ENCODE measurements at places on chromosomes 16 and 17.
A peak's percentile ranks its signal among the peaks of the same experiment; 100 is the strongest.

DNA sequence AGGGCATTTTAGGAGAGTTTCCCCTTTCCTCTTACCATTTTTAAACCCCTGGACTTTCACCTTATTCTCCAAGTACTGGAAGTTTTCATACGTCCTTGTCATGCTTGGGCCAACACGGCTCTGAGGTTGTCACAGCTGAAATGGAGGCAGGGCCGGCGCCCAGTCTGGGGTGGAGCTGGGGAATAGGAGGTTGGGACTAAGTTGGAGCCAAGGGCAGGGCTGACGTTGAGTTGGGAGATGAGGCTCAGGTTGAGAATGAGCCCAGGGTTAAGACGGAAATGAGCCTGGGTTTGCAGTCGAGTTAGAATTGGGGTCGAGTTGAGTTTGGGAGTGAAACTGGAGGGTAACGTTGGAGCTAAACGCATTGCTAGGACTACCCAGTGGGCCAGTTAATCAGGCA lies 1.3 kb downstream of the CLEC10A start:
- DNase-seq = no peak

GRCh38 chr17:63338272-63338671 lies 107.8 kb downstream of the CYB561 start:
- DNase-seq = peak; percentile 10

DNA sequence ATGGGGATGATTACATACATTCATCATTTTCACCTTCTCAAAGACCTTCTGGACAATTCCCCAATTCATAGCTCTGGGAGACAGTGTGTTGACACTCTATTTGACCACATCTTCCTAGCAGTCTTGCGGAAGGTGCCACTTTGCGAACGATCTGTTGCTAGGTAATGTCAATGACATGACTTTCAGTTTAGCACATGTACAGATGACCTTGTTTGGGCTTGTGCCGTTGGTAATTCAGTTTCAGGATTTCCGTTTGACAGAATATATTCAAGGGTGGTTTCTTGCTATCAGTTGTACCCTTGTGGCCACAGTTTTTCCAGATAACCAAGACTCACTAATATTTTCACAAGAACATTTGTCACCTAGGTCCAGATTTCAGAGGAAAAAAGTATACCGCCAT lies 478.2 kb downstream of the WWOX start:
- no peak for DNase-seq

DNA sequence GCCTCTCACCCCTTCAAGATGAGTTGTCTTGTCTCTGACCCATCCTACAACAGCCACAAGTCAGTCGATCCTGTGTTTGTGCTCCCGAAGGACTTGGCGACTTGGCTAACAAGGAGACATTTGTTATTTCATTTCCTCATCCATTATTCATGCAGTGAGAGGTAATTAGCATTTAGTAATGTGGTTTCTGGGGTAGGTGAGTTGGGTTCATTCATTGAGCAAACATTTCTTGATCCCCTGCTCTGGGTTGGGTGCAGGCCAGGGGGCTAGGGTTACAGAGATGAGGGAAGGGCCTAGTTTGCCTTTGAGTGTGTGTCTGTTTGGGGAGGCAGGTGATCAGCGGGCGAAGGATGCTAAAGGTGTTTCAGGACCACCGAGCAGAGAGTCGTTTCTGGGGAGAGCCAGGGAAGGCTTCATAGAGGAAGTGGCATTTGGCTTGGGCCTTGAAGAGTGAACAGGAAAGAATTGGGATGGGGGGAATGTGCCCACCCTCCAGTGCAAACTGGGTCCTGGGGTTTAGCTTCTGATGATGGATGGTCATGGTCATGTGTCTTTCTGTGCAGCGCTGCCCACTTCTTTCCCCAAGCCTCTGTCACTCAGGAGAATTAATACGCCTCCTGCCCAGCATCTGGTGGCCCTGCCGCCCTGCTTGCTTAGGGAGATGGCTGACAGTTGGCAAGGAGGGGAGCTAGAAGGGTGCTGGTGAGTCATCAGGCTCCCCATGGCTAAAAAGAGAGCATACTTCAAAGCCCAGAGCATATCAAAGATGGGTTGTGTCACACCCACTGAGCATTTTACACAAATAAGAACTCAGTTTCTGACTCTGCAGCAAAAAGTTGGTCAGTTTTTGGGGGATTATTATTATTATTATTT lies 38.5 kb downstream of the MSI2 start:
- peak; percentile 35 for DNase-seq

- DNase-seq = no peak
These were observed 277.1 kb downstream of the XYLT1 start for GRCh38 chr16:17193566-17194100.

DNA sequence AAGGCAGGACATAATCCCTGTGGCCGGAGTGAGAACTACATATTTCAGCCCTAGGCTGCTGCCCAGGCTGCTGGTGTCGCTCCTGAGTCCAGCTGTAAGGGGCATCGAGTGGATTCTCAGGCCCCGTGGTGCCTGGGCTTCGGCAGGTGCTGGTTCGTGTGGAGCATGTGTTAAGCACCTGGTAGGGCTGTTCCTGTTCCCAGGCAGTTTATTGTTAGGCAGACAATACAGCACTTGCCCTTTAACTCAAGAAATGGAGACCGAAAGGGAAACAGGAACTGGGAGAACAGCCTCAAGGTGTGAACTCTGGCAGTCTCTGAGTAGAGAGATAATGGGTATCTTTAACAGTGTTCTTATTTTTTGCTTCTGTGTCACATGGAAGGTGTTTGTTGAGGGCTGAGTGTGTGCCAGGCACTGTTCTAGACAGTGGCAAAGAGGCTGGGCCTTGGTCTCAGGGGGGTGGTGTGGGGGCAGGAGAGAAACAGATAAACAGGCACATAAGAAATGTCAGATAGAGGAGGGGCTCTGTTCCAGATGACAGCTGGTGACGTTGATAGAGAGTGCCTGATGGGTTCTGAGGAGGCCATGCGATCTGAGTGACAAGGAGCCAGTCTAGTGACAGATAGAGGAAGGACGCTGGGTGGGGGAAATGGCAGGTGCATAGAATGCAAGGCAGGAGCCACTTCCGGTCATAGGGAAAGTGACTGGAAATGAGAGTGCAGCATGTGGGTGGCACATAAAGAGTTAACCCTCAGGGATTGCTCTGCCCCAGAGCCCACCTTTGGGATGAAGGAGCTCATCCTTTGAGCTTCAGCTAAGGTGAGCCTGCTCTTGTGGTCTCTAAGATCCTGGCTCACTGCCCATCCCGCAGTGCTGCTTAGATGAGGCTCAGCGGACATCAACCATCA lies 33.8 kb downstream of the EPN2 start:
- no peak for DNase-seq

DNA sequence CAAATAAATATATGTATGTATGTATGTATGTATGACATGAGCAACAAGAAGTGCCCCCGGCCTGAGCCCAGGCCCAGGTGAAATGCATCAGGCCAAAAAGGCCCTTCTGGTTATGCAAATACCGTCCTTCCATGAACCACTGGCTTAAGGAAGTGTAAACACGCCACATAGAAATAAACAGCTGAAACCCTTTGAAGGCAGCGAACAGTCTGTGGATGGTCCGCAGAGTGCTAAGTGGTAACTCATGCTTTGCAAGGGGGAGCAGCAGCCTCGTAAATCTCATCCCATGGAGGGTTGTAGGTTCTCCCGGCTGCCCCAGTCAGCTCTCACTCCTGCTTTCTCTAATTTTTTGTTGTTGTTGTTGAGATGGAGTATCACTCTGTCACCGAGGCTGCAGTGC lies 36.7 kb downstream of the COTL1 start:
- no peak for DNase-seq

- DNase-seq = peak; percentile 66
These were observed 7.9 kb upstream of the NAGPA start for GRCh38 chr16:5041600-5042133.

DNA sequence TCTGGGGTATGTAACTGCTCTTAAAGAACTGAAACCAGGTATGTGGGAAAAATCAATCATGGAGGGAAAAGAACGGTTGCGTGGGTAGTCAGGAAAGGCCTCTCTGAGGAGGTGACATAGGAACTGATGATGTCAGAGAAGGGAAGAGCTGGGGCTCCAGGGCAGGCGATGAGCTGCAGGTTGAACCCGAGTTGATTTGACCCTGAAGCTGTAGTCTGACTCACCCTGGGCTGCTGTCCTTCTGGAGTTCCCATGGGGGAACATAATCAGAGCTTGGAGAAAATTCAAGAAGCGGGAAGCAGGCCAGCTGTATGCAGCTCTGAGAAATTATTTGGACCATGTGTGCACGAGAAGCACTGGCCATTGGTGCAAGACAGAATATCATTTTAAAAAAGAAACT lies 16.7 kb downstream of the SLC6A2 start:
- DNase-seq = peak; percentile 57

DNA sequence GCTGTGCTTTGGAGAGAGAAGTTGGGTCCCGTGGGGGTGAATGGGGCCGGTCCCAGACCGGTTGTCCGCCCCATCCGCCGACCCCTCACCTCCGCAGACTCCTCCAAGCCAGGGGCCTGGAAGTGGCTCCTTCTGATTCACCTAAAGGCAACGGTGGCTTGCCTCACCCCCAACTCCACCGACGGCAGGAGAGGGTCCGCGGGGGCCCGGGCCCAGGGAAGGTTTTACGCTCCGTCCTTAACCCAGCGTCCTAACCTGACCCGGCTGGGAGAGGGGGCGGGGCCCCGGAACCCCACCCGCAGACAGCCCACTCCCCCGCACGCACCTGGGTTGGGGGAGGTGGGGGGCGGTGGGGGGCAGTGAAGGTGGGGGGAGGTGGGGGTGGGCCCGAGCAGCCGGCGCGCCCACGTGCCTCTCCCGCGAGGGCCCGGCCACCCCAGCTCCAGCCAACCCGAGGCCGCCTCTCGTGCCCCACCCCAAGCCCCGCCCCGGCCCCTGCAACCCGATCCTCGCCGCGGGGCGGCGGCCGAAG lies 12.7 kb upstream of the CD300A start:
- no peak for DNase-seq

GRCh38 chr16:5895976-5896375 lies 798.4 kb upstream of the EEF2KMT start:
- no peak for DNase-seq

- peak; percentile 16 for DNase-seq
These were observed 27.1 kb downstream of the ARSG start for GRCh38 chr17:68318103-68318991.

DNA sequence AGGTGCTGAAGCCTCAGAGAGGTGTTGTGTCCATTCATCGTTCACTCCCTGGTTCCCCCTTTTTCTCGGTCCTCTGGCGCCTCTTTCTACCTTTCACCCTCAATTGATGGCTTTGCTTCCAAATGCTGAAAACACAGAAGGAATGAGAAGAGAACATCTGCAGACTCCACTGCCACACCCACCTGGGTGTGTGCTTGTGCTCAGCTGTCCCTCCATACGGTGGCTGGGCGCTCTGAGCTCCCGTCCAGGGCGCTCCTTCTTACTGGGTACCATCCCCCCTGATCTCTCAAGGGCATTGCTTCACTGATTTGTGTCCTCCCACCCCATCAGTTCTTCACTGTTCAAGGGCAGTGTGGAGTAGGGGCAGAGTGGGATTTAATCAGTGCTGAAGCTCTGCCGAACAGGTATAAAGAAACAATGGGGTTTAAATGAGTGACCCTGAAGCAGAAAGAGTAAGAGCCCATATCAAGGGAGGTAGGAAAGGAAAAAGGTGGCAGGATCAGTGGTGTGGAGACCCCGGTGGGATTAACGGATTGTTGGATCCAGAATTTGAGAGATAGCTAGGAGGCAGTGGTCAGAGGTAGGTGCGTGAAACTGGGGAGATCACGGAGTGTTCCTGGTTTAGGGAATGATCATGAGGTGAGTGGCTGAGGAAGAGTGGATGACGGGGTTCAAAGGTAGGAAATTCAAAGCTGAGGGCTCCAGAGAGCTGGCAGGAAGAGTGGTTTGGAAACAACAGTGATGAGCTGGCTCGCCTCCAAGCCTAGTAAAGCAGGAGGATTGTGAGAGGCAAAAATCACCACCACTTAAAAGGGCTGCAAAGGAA lies 40.8 kb downstream of the MRTFB start:
- peak; percentile 15 for DNase-seq

DNA sequence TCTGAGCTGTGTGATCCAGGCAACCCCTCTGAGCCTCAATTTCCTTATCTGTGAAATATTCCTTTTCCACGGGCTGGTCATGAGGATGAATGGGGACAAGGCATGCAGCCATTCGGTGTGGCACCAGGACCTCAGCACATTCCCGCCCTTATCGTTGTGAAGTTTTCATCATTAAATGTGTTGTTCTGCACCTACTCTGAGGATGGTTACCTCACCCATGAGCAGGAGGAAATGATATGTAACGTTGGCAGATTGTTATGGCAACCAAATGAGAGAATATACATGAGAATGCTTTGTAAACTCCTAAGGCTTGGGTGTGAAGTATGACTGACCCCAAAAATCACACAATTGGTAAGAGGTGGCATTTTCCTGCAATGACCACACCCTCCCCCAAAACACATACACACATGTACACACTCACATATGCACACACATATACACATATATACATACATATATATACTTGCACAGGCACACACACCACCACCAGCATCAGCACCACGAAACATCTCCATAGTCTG lies 39.5 kb downstream of the SMARCE1 start:
- DNase-seq = no peak

DNA sequence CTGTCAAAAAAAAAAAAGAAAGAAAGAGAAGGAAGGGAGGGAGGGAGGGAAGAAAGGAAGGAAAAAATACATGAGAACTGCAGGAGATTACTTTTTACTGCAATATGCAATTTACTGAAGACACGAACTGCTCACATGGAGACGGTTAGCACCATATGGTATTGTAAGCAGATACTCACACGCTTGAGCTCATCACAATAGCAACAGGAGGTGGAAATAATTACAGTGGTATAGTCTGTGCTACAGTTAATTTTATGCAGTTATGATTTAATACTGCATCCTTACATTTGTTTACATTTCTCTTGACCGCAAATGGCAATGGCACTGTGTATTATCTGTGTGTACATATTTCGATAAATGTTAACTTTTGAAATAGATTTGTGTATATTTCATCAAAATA lies 21.4 kb upstream of the SLC46A1 start:
- DNase-seq = no peak

DNA sequence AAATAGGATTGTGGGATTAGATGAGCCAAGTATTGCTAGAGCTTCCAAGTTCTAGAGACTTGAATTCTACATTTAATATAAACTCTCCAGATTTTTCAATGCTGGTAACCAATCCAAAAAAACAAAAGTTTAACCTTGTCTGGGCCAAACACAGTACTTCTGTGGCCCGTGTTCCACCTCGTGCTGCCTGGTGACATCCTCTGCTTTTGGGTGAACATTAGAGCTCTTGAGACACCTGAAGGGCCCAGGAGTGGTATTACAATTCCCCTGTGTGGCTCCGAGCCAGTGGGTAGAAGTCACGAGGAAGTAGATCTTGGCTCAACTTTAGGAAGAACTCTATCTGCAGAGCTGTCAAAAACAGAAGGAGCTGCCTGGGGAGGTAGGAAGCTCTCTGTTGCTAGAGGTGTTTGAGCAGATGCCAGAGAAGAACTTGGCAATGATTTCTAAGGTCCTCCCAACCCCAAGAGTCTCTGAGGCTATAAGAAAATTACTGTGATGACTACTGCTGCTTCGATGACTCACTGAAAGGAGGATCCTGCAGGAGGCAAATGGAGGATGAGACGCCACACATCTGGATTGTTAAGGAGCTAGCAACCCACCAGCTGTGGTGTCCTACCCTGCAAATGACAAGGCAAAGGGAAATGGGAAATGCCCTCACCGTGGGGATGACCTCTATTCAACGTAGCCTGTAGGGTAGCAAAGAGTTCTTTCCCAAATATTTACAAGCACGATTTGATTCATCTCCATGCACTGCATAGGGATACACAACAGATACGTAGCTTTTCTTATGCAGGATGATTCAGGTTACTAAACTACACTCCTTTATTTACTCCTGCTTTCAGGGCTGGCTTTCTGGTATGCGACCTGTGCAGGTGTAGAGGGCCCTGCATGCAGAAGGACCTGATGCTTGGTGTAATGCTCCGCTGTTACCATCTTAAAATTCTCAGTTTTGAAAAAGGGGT lies 45.8 kb upstream of the GAS7 start:
- peak; percentile 86 for DNase-seq

- DNase-seq = no peak
These were observed 44.3 kb downstream of the ELAC2 start for GRCh38 chr17:12973496-12974004.
